ENCODE measurements at places on chromosomes 7 and 10.

DNA sequence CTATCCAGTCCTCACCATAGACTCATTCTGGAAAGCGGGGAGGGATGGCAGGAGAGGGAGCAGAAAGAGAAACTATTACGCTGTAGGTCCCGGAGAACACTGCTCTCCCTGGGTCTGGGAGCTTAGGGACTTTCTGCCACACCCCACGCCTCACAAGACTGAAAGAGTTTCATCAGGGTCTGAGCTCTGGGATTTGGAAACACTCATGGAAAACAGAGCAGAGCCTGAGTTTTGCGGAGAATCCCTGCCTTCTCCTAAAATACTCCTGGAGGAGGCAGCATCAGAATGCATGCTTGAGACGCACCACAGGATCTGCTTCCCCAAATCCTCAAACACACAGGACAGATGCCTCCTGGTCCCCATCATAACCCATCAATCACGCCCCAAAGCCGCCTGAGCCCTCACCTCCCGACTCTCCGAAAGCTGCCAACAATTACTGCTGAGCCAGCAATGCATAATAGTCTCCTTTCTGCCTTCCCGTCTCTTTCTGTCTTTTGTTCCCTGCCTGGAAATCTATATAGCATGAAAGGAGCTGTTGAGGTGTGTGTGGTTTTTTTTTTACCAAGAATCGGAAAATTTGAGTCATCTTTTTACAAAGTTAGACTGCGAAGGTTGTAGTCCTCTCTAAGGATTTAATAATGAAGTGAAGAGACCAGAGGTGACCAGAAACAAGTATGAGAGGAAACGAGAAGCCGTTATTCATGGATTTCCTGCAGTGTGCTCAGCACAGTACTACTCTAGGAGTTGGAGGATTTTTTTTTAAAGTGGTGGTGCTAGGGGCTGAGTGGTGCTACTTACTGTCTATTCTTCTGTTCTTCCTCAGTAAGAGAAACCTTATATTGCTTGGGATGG, 37.7 kb downstream of the ASB13 start:
- no peak for DNase-seq

GRCh38 chr10:83515001-83515400, 624.3 kb upstream of the GHITM start:
- no peak for DNase-seq

DNA sequence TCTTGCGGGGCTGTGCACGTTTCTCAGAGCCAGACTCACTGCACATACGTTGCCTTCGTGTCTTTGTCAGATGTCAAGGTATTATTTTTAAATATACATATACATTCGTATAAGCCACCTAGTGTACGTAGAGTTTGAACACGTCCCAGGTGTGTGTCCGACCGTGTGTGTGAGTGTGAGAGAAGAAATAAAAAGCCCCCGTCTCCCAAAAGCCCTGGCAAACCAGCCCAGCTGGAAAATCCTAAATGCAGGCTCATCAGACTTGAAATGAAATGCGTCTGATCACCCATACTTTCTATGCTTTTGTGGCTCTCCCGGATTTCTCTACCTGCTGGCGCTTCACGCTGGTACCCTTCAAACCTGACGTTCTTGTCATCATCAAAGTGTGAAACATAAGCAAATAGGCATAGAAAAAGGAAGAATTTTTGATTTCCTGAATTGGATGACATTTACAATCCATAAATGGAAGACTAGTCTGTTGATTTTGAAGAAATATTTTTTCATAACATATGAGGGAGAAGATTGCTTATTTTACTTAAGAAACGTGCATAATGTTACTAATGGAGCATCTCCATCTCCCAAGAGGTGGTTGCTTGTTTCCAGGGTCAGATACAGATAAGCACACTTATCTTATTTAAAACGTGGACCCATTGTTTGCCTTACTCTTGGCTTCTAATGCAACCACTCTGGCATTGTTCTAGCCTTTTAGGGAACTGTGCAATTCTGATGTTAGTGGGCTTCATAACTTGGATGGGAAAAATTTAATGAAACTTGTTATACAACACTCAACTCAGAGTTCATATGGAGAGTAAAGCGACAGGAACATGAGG, 971 bp downstream of the PRKG1 start:
- DNase-seq: no peak

DNA sequence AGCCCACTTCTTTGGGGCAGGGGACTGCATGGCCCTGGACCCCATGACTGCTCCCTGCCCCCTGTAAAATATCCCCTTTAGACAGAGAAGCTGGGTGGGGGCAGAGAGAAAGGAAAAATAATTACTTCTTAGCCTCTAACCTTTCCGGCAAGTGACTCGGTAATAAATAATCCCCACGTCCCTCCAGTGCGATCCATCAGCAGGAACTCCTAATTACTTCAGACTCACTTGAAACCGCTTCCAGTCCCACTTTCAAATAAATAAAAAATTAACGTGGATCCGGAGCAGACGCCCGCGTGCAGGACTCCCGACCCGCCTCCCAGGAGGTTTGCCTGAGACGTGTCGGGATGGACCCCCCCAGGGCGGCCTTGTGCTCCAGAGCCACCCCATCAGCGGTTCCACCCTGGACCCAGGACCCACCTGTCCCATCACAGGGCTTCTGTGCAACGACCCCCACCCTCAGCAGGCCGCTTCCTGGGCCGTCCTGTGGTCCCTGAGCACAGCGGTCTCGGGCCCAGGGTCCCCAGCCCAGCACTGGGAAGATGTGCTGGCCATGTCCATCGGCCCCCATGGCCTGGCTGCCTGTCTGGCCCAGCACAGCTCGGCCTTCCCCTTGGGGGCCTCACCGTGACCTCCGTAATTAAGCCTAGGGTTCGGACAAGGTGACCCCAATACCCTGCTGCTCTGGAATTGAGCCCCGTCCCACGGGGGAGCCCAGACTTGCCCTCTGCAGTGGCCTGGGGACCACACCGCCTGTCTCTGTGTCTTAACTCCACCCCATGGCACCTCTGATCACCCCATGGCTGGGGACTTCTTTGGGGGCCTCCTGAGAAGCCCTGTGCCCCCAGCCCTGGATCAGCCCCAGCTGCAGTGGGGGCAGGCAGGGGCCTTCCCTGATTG, 108.0 kb downstream of the UNCX start:
- no peak for DNase-seq

- no peak for DNase-seq
Observed at GRCh38 chr7:105241198-105241597, 147.5 kb downstream of the SRPK2 start.

GRCh38 chr7:128399991-128400390, 9.8 kb downstream of the IMPDH1 start:
- no peak for DNase-seq

All from stimulated activated CD8-positive, alpha-beta memory T cell treated with anti-CD3 and anti-CD28 coated beads, Interleukin-7, amount 100 ng/mL, for 24 hours (primary cell).